ENCODE measurements at places on chromosomes 13 and 19. TPM values are rescaled to one million over a fixed set of nuclear protein-coding genes. Genes with fewer than 3 reads are reported as not detected.

Gene RASIP1
- total RNA-seq, result 8.1 TPM

Gene FAM216B
- not detected for total RNA-seq

Gene ATP1A3
- total RNA-seq, result not detected

Gene URAD
- total RNA-seq, result not detected

Gene ACER1
- total RNA-seq, result not detected

Gene CEACAM8
- total RNA-seq, result not detected

Gene LRRC63
- total RNA-seq, result not detected

Gene FKRP
- total RNA-seq, result 18.8 TPM

Gene ZNF529
- 5.9 TPM for total RNA-seq

Gene NOP53
- 262 TPM for total RNA-seq

DNA sequence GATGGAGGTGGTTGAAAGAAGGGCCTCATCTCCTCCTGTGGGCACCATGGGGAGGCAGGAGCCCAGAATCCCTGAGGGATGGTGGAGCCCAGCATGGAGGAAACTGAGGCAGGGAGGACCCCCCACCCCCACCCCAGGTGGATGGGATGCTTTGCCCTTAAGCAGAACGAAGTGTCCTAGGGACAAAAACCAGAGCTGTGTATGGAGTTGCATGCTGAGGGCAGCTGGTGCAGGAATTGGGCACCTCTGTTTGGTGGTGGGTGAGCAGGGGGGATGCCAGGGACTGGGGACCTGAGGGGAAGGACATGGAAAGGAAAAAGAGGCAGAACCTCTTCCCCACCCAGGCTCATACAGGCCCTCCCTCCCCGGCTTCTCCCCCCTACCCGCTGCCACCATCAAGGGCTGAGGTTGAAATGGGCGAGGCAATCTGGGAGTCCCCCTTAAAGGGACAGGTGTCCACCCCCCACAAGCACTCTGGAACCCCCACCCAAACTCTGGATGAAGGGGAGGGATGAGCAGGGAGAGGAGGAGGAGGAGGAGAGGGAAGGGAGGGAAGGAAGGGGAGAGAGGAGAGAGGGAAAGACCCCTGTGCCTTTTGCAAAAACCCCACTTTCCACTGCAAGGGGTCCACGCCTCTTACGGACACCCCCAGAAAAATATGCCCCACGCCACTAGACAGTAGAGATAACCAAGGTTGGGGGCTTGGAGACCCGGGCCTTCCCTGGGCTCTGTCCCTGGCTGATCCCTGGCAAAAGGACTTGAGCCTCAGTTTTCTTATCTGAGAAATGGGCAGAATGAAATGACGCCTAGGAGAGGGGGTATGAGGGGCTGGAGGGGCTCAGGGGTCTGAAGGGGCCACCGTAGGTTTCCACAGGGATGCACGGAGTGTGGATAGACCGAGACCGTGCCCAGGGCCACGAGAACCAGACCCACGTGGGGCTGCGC is 5.9 kb downstream of the ONECUT3 start:
- DNase-seq, result no peak

DNA sequence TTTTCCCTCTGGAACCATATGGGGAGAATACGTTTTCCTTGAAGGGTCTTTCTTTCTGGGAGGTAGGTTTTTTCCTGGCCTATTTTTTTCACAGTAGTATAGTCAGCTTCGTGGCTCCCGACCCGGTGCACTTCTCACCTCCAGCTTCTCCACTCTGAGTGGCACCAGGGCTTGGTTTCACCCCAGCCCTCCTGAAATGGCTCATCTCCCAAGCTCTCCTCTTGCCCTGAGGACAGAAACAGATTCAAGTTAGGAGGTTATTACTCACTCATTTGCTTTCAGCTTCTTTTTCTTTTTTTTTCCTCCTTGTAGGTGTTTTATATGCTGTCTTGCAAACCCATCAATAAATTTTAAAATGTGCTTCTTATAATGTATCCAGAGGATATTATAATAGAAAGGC is 199.3 kb downstream of the RFC3 start:
- DNase-seq, result no peak

DNA sequence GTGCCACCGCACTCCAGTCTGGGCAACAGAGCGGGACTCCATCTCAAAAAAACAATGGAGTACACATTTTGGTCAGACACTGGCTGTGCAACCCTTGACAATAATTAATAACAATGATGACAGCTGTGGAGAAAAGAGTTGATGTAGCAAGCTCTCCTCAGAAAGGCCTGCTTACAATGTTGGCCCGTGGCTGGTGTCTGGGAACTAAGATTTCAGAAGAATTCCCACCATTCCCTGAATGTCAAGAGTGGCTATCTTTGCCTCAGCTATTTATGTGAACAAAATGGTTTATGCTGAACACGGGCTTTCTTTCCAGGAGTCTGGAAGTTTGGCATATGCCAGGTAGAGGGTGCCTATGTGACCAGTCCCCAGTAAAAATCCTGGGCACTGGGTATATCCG is 25.5 kb downstream of the NEK5 start:
- no peak for DNase-seq

DNA sequence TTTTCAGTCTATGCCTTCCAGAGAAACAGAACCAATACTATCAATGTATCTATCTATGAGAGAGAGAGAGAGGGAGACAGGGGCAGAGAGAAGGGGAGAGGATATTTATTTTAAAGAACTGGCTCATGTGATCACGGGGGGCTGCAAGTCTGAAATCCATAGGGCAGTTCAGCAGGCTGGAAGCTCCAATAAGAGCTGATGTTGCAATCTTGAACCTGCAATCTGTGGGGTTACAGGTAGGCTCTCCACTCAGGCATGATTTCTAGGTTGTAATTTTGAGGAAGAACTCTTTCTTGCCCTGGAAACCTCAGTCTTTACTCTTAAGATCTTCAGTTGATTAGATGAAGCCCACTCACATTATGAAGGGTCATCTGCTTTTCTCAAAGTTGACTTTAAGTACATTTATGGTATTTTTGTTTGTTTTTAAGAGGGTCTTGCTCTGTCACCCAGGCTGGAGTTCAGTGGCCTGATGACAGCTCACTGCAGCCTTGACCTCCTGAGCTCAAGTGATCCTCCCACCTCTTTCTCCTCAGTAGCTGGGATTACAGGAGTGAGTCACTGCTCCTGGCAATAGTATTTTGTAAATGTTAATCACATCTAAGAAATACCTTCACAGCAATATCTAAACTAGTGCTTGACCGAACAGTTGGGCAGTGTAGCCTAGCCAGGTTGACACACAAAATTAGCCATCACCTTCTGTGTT is 376.4 kb downstream of the FGF9 start:
- no peak for DNase-seq

- DNase-seq, result no peak
These were observed 933 bp downstream of the ARHGEF7 start for GRCh38 chr13:111115965-111116521.

GRCh38 chr19:30161021-30161655 is 211.0 kb upstream of the ZNF536 start:
- DNase-seq, result no peak

GRCh38 chr19:28486926-28487325 is 726.0 kb downstream of the UQCRFS1 start:
- no peak for DNase-seq

DNA sequence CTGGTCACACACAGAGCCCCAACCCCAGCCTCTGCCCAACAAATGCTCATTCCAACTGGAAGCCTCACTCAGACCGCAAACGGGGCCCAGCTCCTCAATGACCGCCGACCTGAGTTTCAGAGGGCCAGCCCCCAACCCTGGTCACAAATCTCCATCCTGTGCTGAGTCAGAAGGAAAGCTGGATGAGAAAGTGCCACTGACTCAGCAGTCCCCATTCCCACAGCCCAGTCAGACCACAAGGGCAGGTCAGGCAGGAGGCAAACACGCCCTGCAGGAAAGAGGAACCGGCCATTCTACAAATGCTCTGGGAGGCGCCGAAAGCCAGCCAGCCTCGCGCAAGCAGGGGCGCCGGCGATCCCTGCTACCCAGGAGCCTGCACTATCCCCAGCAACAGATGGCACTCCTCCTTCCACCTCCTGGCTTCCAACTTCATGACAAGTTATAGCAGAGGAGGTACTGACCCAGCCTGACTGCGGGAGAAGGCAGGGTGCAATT is 14.1 kb upstream of the PRKD2 start:
- DNase-seq, result no peak

- DNase-seq, result no peak
These were observed 1.6 kb upstream of the TPM4 start for GRCh38 chr19:16074488-16075365.

- no peak for DNase-seq
These were observed 19.8 kb downstream of the PEPD start for GRCh38 chr19:33501693-33502356.

GRCh38 chr13:28601581-28601980 is 57.3 kb upstream of the POMP start:
- no peak for DNase-seq

GRCh38 chr19:7494416-7495098 is 5.7 kb upstream of the PEX11G start:
- peak; percentile 67 for DNase-seq

- DNase-seq, result peak; percentile 47
These were observed 1.7 kb downstream of the IRS2 start for GRCh38 chr13:109784590-109785140.

DNA sequence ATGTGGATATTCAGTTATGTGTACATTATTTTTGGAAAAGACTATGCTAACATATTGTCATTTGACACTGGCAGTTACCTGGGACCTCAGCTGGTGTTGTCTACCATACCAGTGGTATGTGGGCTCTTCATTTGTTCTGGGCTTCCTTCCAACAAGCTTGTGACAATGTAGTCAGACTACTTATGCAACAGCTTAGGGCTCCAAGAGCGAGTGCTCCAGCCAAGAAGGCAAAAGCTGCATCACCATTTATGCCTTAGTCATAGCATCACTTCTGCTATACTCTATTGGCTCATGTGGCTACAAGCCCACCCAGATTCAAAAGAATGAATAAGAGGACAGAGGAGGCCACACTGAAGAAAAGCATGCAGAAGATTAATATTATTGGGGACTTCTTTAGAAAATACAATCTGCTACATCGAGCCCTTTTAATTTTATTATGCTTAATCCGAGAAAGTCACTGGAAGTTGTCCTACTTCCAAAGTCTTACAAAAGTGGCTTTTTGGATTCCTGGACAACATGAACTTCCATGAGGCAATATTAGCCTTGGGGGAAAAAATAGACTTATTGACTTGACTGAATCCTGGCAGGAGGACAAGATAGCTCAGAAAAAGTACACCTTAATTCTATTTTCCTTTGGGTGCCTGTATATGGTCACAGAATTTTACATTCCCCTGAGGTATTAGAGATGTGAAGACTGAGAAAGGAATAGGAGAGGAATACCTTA is 529.4 kb upstream of the HTR2A start:
- DNase-seq, result peak; percentile 72

DNA sequence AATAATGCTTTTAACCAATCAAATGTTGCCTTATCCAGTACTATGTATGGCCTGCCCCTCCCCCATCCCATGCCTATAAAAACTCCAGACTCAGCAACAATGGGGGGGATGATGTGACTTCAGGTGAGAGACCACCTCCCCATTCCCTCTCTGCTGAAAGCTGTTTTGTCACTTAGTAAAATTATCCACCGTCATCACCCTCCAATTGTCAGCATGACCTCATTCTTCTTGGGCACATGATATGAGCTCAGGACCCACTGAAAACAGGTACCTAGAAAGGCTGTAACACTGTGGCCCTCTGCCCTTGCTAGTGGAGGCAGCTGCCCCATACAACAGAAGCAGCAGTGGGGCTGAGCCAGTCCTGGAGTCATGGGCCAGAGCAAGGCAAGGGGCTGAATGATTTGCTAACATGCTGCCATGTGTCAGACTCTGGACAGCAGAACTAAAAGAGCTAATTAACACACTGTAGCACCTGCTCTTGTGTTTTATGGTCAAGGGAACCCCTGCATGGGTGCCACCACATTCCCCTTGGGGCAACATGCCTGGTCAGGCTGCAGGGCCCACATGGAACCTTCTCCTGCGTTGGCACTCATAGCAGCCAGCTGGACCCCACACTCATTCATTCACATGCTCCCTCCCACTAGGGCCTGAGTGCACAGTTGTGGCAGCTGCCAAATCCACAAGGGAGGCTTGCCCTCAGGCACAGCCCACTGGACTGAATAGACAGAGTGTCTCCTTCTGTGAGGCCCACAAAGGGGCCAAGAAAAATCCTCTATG is 722.2 kb upstream of the PCDH20 start:
- no peak for DNase-seq

- DNase-seq, result no peak
These were observed 823 bp upstream of the ZNF567 start for GRCh38 chr19:36686365-36687213.

DNA sequence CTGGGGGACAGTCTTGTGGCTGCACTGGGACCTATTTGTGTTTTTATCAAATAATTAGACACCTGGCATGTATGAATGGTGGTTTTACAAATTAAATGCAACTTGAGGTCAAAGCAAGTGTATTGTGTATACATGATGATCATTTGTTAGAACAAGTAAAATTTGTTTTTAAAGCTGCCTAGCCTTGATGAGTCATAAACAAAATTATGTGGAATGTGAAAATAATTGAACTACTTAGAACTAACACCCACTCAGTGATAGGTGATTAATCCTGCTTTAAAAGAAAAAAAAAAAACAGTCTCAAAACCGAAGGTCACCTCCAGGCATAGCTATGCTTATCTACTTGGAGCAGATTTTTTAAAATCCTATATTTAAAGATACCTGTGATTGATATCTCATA is 770.3 kb upstream of the SLITRK5 start:
- no peak for DNase-seq

DNA sequence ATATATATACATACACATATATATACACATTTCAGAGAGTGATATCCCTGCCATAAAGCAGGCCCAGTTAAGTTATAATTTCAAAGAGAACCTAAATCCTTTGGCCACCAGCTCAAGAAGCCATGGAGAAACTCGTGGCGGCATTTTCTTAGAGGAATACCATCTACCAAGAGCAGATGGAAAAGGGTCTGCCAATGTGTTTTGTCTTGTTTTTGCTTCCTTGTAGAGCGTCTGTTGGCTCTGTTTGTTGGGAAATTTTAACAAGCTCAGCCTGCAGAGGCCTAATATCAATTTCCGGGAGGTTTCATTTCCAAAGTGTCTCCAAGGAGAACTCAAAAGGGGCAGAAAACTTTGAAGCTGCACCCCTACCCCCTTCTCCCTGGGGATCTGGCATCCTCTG is 140.5 kb downstream of the IER2 start:
- no peak for DNase-seq

GRCh38 chr19:38162094-38162493 is 61.9 kb downstream of the DPF1 start:
- DNase-seq, result no peak
